ENCODE measurements at places on chromosomes 1 and 21.

GRCh38 chr21:41520560-41521442, 12.8 kb upstream of the TMPRSS2 start:
- DNase-seq = no peak

DNA sequence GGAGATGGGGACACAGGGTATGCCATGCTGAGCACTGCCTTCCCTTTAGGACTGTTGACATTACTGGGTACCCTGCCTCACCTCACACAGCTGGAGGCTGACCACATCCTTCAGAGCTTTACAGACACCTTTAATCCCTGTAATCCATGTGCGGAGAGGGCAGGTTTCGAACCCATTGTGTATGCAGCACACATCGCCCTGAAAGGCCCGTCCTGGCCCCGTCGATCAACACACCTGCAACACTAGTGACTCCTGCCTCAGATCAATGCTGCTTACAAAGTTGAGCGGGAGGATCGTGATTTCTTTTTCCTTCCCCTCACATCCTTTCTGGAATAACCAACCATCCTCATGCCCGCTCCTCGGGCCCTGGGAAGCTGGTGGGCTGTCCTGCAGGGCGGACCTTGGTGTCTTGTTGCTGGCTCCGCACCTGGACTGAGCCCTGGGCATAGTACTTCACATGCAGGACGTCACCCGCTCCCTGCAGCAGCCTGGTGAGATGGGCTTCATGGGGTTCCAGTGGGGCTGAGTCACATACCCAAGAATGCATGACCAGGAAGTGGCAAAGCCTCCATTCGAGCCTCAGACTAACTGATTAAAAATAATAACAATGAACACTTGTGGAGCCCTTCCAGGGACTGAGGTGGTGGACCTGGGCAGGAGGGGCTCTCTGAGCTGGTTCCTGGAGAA, 403.6 kb downstream of the PTPRU start:
- DNase-seq = peak; percentile 76

DNA sequence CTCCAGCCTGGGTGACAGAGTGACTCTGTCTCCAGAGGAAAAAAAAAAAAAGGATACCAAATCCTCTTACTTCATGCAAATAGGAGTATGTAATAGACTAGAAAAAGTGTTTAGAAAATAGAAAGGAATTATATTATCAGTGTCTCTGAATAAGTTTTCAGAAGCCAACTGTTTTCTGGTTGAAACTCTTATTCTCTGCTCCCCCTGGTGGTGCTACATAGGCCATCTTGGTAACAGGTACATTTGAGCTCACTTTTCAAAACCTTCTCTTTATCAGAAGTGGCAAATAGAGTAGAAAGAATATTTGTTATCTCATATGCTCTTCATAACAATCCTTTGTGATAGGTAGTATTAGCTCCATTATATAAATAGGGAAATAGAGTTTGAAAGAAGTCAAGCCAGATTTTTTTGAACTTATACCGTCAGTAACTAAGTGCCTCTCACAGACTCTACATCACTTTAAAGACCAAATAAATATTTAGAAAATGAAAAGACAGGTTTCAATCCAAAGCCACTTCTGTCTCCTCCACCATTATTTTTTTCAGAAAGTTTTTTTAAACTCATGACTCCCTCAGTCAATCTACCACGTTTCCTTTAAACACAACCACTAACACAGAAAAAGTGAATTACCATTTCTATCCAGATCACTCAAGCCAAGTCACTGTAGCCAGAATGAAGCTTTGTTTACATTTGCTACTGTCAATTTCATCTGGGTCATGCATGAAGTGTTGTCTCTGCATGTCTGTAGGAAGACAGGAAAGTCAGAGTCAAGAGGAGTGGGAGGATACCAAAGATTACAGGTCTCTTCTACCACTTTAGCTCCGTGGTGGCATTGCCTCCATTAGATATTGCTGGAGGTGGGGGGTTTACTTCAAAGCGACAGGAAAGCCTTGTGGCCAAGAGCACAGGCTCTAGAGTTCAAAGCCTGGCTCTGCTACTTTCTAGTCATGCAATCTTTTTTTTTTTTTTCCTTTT, 45.6 kb downstream of the IL23R start:
- no peak for DNase-seq

DNA sequence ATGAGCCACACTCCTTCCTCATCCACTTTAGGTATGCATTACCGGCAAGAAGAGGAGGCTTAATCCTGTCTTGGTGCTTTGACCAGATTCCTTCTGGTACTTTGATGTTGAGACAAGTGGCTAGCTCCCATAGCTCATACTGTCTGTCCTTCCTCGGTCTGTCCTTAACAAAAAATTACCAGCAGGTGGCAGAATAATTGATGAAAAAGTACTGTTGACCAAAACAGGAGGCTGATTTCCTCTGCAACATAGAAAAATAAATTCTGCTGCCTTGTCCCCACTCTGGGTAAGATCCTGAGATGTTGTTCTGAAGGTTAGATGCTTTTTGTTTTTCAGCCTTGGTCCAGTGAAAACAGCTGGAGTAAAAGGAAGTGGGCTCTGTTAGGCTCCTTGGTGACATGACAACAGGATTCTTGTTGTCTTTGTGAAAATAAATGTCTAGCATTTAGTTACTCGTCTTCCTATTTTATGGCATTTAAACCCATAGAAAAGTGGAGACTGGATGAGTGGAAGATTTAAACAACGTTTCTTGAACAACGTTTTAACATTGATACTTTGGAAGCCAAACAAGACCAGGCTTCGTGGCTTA, 11.2 kb upstream of the HJV start:
- no peak for DNase-seq

- no peak for DNase-seq
These were observed 58.9 kb upstream of the RGS18 start for GRCh38 chr1:192099328-192099727.

GRCh38 chr1:3440300-3440681, 14.2 kb upstream of the ARHGEF16 start:
- no peak for DNase-seq

DNA sequence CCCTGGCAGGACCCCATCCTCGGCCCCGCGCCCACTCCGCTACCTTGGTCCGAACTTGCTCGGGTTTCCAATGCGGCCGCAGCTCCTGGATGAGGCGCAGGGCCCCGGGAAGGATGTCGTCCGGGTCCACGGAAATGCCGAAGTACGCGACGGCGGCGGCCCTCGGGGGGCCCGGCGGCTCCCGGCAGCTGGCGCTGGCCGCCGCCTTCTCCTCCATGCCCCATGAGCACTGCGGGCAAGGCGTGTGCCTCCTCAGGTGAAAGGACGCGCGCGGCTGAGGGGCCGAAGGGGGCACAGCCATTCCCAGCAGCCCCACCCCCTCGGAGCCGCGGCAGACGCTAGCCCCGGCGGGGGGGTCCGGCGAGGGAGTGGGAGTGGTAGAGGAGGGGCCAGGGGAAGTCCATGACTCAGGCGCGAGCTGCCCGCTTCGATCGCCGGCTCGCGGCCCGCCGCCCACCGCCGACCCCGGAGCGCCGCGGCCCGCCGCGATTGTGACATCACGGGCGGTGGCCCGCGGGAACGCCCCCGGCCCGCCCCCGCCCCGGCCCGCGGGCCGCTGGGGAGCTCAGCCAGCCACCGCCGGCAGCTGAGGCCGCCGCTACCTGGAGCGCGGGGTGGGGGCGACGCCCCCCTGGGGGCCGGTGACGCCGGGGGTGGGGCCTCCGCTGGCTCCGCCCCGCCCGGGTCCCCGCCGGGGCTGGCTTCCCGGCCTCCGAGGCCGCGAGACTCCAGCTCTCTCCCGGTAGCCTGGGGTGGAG, at the start of gene ETNK2:
Gene ETNK2 (minus strand): TSS at position 493 of the 758 bp plus-strand sequence. CDS start 192 bp downstream, at position 301.
- DNase-seq = no peak

- no peak for DNase-seq
These were observed 143.1 kb upstream of the PROX1 start for GRCh38 chr1:213844632-213845031.

DNA sequence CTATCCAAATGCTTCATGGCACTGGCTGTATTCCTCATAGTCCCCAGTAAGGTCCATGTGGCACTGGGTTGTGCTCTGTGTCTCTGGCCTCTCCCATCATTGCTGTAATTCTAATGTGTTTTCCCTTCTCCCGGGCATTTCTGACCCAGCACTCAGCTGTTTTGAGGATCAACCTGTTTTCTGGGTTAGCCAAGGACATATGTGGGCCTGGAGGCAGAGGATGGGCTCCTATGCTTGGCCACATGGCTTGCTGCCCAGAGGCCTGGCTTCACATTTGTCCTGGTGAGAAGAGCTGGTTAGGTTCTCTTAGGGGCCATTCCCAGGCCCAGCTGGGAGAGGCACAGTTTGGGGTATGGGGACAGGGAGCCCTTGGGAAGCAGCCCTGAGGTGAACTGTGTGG, 103.1 kb downstream of the FAM78B start:
- DNase-seq = no peak

DNA sequence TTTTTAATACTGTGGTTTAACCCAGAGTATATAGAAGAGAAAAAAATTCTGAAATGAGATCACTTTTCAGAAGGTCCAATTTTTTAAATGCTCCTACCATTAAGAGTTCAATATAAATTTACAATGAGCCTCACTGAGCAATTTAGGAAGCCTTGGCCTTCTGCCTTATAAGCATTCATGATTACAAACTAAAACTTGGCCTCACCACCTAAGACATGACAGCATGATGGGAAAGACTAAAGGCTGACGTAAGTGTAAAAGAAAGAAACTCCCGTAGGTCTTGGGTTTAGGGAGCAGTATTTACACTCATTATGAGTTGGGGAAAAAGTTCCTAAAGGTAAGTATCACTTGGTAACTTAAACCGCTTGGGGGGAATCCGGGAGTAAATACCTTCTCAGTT, 70.7 kb upstream of the ESRRG start:
- DNase-seq = no peak

DNA sequence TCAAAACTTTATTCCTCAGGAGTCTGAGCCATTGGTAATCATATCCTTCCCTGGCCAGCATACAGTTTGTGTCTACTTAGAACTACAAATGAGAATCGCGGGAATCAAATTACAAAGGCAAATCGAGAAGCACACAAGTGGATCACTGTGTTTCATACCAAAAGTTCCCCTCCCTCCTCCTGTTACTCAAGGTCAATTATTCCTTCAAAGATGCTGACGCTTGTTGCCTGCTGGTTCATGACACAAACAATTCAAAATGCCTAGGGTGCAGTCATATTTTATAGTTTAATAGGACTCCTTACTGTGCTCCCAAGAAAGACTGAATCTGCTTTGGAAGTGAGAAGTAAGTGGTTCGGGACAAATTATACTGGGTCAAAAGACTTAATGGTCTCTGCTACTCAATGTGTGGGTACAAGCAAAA, 93.0 kb upstream of the PBX1 start:
- DNase-seq = no peak

- DNase-seq = no peak
These were observed 169.4 kb downstream of the GABPA start for GRCh38 chr21:25904044-25904695.

- DNase-seq = no peak
These were observed 112.1 kb downstream of the HMGB4 start for GRCh38 chr1:33975961-33976360.

GRCh38 chr1:54190526-54190925, 9.3 kb downstream of the CYB5RL start:
- DNase-seq = no peak

- DNase-seq = no peak
These were observed 4.0 kb downstream of the TRIM11 start for GRCh38 chr1:228402641-228403025.

DNA sequence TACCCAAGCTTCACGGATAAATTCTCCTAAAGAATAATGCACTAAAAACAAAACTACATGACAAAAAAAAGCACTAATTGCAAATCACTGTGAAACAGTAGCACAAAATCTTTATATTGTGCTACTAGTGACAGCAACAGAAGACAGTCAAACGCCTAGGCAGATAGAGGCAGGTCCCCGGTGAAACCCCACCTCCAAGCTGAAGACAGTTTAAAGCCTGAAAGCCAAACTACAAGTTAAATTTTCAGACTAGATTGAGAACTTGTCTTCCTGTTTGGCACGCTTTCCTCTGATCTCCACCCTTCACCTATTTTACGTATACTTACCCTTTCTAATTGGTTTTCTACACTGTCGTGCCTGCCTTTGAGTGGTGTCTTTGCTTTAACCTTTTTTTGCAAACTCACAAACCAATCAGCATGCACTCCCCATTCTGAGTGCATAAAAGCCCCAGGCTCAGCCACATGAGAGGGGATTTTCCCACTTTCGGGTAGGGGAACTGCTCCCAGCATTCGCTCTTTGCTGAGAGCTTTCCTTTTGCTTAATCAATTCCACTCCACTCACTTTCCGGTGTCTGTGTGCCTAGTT, 3.6 kb upstream of the BACH1 start:
- no peak for DNase-seq

DNA sequence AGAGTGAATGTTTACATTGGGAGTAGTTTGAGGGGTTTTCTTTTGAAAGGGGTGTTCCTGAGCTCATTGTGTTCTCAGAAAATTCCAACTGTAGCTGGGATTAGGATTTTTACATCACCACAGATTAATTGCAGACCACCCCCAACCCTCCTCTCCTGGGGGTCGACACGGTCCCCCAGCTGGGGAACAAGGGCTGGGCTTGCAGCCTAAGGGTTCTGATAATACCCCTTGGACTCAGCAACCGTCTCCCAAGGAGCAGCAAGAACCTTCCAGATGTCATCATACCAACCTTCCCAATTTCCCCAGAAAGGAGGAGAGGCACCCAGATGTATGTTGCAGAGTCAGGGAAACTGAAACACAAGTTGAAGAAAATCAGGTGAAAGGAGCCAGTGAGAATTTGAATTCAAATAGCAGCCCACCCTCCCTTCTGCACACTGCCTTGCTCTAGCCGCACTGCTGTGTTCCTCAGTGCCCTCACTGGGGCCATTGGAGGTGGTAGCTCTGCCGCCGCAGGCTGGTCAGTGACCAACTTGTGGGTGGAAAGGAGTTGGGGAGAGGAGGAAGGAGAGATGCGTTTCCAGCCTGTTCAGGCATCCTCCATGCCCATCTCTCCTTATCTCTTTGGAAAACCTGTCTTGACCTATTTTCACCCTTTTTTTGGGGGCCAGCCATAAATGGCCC, 14.7 kb upstream of the IGFN1 start:
- no peak for DNase-seq

GRCh38 chr1:48019714-48020315, 22.6 kb upstream of the TRABD2B start:
- no peak for DNase-seq

DNA sequence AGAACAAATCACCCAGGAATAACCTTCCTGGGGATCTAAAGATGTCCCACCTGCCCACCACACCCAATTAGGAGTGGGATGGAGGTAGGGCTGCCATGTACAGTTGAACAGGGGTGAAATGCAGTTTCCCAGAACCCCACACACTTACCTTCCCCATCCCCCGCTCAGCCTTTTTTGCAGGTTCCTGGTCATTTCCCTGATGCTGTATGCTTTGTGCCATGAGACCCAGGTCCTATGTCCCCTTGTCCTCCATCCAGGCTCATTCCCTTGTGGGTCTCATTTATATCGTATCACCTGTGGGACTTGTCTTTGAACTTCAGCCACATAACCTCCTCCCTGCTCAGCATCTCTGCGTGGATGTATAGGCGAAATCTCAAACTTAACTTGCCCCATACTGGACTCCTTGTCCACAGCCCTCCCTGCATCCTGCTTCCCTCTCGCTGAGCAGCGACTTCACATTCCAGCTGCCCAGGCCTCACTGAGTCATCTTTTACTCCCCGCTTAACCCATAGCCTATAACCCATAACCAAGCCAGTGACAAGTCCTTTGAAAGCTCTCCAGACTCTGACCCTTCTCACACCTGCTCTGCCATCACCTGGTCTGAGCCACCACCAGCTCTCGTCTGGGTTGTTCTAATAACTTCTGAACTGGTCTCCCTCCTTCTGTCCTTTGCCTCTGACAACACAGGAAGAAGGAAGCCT, 4.7 kb downstream of the LDLRAD2 start:
- DNase-seq = peak; percentile 22

- no peak for DNase-seq
These were observed 126.8 kb upstream of the ZNF644 start for GRCh38 chr1:91148641-91149069.

- no peak for DNase-seq
These were observed 27.4 kb downstream of the LGALS8 start for GRCh38 chr1:236550961-236551851.
